ENCODE measurements at places on chromosomes 11 and 22.
A peak's percentile ranks its signal among the peaks of the same experiment; 100 is the strongest.

DNA sequence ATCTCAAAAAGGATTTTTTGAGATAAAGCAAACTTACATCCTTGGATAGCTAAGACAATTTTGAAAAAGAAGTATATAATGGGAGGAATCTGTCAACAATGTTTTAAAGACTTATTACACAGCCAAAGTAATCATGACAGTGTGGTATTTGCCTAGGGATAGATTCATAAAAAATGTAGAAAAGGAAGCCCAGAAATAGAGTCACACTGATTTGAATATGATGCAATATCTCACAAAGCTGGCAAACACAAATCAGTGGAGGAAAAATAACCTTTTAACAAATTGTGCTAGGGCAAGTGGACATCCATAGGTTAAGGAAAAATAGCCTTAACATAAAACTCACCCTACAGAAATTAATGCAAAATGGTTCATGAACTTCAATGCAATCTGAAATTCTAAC, 6.0 kb downstream of the XKR3 start:
- no peak for DNase-seq

DNA sequence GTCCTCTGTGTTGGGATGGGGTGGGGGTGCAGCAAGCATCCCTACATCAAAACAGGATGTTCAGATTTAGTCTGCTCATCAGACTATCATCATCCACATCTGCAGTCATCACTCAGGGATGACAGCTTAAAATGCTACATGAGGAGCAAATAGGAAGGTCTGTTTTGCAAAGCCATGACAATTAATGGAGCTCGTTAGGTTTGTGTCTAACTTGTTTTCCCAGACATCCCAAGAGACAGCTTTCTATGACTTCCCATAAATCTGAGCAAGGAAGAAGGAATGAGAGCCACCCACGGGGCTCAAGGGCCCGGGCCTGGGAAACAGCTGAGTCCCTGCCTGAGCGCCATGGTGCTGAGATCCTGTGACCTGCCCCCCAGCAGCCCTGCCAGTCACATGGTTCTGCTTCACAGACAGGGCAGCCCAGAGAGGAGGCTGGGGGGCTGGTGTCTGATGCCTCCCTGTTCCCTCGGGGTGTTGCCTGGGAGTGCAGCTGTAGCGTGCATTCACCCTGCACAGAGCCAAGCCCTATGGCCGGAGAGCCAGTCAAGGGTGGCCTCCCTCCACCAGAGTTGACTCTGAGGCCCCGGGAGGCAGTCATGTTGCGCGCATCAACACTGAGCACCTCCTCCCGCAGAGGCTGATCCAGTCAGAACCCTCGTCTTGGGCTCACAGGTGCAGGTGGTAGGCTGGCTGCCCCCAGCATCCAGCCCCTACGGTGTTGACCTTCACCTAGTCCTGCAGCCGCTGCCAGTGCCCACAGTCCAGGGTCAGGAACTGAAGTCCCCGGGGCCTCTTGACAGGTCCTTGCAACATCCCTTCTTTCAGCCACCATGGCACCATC, 12.1 kb downstream of the DERL3 start:
- DNase-seq, result no peak

- peak; percentile 79 for DNase-seq
Observed at GRCh38 chr11:765025-765801, 12.1 kb downstream of the GATD1 start.

DNA sequence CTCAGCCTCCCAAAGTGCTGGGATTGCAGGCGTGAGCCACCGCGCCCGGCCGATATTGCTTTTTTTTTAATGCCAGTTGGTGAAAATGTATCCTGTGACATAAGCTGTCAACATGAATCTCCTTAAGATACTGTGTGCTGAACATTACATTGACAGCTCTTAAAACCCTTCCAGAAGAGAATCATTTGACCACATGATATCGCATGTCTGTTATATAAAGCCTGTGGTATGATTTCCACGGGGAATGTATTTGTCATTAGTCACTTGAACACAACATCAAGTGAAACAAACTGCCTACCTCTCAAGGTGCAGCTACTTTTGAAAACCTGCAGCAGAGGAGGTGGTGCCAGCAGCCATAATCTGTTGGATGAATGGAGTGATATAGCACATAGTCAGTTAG, 67.0 kb downstream of the BCL2L13 start:
- DNase-seq, result no peak

DNA sequence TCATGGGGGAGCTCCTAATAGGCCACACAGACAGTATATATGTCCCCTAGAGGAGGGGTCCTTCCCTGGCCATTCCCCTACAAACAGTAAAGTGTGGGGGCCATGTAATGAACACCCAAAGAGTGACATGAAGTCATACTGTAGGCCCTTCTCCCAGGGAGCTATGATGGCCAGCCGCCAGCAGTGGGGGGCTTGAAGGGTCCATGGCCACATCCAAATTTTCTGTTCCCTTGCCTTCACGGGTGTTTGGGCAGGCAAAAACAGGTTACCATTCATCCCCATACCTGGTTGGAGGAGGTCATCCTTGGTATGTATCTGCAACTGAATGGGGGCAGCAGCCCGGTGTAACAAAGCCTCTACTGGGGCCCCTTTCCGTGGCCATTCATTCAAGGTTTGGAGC, 2118.0 kb downstream of the LRRC4C start:
- DNase-seq, result no peak

DNA sequence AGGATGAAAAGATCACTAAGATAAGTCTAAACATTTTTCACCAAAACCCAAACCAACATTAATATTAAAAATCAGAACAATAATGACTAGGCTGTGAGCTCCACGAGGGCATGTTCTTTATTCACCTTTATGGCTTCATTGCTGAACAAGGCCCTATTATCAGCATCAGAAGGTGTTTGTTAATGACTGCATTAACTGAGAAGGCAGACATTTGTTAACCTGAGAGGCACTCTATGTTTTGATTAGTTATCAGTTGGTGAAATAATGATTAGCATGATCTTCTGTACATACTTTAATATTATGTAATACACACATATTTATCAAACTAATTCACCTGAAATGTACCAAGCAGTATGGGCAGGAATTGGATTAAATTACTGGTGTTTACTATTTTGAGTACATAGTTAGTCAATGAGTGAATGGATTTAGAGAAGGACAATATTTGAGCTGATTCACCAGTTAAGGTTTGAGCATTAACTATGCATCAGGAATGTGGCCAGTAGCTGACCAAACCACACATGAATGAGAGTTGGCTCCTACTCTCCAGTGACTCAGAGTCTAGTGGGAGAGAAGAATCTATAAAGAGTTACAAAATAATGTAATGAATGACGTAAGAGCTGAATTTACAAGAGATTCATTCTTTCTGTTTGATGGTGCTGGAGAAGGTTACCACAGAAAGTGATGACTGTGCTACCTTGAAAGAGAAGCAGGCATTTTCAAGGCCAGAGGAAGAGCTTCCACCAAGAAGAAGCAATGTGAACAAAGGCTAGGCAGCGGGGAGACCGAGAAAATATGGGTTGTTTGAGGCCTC, 6.7 kb downstream of the IL18 start:
- DNase-seq, result no peak

DNA sequence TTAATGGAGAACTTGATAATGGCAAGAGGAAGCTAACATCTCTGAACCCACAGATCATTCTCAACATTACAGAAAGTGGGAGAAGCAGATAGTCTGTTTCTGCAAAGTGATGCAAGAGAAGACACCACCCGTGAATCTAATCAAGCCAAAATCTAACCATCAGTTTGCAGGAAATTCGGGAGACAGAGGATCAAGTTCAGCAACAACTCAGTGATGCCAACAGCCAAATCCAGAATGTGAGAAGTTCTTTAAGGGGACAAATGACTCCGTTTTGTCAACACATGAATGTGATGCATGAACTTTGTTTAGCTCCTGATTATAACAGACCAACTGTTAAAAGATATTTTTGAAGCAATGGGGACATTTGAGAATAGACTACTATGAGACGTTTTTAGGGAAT, 95.2 kb upstream of the LDLRAD3 start:
- no peak for DNase-seq

GRCh38 chr11:13782390-13783075, 114.1 kb downstream of the FAR1 start:
- no peak for DNase-seq

DNA sequence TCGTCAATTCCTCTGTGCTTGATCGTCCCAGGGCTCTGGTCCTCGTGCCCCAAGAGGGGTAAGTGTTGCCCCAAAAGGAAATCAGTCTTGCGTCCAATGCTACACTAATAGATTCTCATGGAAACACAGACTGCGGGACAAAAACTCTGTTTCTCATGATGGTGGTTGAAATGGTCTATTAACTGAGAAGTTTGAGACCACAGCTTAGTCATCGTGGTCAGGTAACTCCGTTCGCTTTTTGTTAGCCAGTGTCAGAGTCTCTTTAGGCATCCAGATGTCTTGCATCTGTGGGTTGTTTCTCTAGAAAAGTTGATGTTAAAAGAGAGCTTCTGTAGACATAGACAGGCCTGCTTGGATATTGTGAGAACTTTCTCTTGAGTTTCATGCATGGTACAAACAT, 104.6 kb upstream of the SORL1-AS1 start:
- DNase-seq, result peak; percentile 89

DNA sequence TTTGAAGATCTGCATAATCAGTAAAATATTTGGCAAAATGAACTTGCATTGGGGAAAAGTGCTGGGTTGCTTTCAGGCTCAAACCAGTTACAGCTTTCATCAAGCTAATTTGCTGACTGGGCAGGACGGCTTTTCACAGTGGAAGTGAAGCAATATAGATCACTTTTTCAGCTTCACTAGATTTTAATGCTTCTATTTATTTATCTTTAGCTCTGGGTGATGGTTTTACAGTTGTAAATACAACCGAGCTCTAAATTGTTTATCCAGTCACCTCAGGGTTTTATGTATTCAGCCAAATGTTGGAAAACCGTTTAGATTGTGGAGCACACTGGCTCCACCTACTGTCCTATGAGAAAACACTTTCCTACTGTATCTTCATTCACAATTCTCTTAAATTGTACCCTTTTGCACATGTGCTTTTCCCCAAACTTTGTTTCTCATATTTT, 58.2 kb downstream of the ACER3 start:
- DNase-seq, result peak; percentile 57

DNA sequence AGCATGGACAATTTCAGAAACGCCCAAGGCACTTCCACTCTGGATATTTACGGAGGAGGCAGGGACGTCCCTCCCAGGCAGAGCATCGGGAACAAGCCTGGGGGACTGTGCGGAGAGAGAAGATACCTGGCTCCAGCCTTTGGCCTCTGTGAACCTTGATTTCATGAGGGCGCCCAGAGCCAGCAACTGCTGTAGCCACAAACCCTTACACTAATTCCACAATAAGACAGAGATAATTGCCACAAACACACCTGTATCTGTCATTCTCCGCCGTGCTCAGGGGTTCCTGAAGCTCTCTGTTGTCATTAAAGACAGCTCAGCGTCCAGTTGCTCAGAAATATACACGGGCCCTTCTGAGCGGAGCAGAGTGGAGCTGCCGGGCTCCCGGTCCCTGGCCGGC, 1292.1 kb downstream of the TBC1D22A start:
- DNase-seq, result no peak

DNA sequence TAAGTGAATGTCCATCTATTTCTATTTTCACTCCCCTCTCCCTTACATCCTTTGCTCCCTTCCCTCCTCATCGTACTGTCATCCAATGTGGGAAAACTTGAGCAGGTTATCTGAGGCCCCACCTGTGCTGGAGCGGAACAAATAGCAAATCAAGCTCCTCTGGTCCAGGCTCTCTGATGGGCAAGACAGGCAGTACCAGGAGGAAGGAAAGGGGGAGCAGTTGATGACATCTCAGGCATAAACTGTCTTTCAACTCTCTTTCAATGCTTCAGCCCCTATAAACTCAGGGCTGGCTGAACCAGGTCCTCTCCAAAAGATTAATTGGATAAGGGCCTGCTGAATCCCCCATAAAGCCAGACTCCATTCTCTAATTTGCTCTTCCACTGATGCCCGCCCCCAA, 1.5 kb upstream of the CCKBR start:
- DNase-seq, result no peak

GRCh38 chr11:118339281-118339961, 3.1 kb downstream of the CD3D start:
- DNase-seq, result no peak

DNA sequence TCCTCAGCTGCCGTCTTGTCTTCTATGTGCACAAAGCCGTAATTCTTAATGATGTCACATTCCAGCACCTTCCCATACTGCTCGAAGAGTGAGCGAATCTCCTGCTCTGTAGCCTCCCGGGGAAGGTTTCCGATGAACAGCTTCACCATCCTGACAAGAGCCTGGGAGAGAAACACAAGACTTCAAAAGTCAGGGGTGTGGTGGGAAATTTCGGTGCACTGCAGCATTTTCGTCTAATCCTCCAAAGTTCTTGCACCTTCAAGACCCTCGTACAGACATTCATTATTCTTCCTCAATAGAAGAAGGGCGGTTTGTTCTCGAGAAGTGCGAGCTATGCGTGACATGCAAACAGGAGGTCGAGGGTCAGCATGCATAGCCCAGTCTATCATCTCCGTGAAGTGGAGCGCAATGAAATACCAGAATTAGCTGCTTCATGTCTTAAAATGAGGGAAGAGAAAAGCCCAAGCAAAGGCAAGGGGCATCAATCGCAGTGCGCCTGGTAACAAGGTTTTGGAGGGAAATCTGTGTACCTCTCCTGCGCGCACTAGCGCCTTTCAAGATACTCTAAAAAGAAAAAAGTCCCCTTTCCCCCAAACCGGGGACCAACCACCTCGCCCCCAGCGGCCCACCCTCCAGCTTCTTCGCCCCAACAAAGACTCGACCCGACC, 622 bp downstream of the RBM4B start:
- peak; percentile 15 for DNase-seq

DNA sequence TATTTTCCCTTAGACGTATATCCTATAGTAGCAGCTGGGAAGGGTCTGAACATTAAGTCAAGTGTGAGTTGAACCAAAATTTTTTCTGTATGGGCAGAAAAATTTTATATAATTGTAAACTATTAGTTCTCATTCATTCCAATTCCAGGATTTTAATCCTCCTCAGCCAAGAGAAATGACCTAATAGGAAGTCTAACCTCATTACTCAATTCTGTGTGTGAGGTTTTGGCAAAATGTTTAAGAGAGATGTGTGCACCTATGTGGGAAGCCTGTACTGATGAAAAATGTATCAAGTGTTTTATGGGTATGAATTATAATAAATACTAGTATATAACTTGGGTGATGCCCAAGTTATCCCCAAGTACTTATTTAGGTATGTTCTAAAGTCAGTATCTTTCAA, 311.6 kb upstream of the PITPNB start:
- no peak for DNase-seq

GRCh38 chr22:50583294-50583861, 729 bp upstream of the CHKB start:
- DNase-seq, result no peak

DNA sequence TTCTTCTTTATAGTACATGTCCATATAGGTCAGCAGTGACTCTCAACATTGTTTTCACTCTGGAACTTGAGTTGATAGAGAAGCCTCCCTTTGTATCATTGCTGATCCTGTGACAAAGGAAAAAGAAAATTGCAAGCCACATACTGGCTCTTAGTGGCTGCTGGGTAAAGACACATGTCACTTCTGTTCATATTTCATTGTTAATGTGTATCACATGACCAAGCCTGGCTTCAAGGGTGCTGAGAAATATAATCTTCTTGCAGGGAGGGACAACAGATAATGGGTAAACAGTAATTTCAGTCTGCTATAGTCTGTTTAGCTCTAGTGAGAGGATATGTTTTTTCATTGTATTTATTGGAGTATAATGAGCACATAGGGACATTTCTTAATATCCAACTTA, 173.3 kb downstream of the PGR start:
- DNase-seq, result no peak

- DNase-seq, result no peak
Observed at GRCh38 chr11:10497371-10498021, 42.4 kb downstream of the AMPD3 start.

GRCh38 chr11:86782742-86783141, 17.6 kb upstream of the PRSS23 start:
- DNase-seq, result no peak

GRCh38 chr11:19766206-19766605, 53.6 kb downstream of the NAV2 start:
- no peak for DNase-seq
